ENCODE measurements at places on chromosomes 3 and 15.

- no peak for DNase-seq
These were observed 86.5 kb downstream of the PIK3CB start for GRCh38 chr3:138748190-138748589.

DNA sequence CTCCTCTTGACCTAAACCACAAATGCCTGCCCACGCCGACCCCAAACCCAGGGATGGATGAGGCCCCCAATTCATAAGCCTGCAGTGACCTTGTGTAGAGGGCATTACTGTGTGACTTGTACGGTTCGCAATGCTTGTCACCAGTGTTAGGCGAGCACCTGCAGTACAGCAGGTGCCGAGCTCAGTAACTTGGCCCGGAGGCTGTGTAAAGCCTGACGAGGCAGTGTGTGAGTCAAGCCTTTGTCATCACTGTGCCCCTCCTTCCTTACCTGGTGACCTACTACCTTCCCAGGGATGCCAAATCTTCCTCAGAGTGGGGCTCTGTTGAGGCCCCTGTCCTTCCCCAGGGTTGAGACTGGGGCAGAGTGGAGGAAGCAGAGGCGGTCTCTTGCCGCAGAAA, 37.2 kb upstream of the TMEM115 start:
- no peak for DNase-seq

GRCh38 chr3:9906480-9906879, 3.8 kb downstream of the IL17RE start:
- no peak for DNase-seq

GRCh38 chr3:81782585-81782984, 21.1 kb upstream of the GBE1 start:
- no peak for DNase-seq

DNA sequence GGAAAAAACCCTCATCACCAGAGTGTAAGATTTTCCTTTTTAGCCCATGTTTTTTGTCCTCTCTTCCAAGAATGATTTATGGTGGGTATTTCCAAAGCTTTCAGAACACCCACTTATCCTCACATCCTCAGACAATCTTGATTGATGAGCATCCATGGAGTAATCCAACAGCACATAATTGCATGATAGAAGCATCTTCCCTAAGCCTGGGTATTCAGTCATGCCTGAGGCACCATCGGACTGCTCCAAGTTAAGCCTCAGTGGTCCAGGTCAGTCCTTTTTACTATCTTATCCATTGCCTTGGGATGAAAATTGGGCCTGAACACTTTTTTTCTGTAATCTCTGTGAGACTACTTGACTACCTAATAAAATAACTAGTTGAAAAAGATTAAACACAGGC, 676.0 kb upstream of the SEMA6D start:
- no peak for DNase-seq

- no peak for DNase-seq
These were observed 127.5 kb upstream of the STRIT1 start for GRCh38 chr3:155420881-155421486.

GRCh38 chr3:128727996-128728395, 2.0 kb downstream of the RAB7A start:
- DNase-seq: no peak

DNA sequence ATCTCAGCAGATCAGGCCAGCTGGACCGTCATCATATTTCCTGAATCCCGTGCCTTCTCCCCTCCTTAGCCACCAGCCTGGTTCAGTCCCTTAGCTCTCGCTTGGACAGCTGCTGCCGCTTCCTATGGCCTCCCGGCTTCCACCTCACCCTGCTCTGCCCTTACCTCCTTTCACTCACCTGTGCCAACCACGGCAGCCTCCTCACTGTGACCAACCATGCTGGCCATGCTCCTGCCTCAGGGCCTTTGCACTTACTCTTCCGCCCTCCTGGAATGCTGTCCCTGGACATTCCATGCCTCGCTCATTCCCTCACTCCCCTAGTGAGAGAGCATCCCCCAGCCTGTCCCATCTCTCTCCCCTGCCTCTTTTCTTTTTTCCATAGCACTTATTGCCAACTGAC, 19.2 kb downstream of the GRIP2 start:
- no peak for DNase-seq

DNA sequence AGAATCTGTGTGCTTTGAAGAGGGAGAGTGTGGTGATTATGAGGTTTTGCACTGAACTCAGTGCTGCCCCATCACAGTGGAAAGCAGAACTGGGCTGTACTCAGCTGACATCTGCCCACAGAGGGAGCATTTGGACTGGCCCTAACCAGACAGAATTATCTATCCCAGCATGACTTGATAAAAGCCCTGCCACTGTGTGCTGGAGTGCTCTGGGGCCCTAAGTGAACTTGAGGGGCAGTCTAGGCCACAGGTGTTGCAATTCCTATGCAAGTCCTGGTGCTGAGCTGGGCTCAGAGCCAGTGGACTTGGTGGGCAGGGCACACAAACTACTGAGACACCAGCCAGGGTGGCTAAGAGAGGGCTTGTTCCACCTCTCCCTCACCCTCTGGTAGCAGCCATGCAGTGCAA, 269.2 kb upstream of the CTNNB1 start:
- no peak for DNase-seq

DNA sequence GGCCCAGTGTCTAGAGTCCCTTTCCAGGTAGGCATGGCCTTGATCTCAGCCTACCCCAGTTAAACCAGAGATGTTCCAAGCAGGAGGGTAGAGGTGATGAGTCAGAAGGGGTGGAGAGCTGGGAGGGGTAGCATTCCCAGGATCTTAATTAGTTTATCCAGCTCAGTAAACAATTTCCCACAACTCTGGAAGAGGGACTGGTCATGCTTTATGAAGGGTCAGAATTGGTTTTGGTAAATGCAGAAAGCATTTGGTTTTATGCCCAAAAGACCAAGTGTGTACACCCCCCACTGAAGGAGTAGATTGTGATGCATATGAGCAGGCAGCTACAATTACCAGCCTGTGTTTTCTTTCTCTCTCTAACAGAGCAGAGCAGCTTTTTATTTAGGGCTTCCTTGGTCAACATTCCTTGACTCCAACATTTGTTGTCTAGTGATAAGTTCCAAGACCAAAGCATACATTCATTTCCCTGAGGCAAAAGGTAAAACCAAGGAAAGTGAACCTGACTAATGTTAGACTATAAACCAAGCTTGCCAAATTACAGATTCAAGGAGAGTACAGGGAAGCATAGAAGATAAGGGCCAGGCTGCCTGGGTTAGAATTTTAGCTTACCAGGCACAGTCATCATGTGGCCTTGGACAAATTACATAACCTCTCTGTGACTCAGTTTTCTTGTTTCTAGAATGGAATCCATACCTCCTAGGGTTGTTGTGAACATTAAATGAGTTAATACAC, 17.6 kb downstream of the EXOSC7 start:
- no peak for DNase-seq

DNA sequence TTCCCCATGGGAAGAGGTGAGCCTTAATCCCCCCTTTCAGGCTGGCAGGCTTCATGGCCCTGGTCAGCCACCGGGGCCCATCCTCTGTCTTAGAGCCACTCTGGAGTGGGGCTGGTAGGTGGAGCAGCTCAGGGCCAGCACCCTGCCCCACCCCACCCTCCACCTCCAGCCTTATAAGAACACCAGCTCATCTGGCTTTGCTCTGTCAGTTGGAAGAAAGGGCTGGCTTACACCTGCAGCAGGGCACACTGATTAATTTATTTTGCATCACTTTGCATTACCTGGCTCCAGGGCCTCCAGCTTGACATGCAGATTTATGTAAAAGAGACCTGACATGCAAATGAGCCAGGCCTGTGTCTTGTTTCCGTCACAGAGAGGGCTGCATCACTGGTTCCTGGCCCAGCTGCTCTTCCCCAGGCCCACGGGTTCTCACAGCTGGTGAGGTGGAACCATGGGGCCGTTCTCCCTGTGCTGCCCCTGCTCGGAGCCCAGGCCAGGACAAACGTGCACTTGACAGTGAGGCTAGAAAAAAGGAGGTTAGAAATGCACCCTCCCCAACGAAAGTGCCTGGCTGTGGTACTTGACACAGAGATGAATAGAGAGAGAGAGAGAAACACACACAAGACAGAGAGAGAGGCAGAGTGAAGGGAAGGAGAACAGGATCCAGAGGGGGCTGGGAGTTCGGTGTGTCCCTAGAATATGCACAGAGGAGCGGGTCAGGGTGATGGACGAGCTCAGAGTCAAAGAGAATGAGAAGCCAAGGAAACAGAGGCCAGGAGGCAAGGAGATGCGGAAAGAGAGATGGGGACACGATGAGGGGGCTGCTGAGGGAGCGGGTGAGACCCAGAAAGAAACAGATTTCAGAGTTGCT, 44.5 kb upstream of the MAGEF1 start:
- DNase-seq: no peak

- no peak for DNase-seq
These were observed 526.8 kb upstream of the CCDC54 start for GRCh38 chr3:106850437-106850836.

DNA sequence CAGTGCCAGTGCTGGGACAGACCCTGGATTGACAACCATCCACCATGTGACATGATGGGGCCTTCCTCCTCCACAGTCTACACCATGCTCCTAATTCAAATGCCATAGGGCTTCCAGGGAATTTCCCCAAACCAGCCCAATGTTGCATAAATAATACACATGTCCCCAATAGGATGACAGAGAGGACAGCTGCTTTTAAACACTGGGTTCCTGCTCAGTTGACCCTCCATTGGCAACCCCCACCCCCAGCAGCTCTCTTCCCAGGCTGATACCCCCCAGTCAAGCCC, 28.3 kb upstream of the ATP2B2 start:
- no peak for DNase-seq

DNA sequence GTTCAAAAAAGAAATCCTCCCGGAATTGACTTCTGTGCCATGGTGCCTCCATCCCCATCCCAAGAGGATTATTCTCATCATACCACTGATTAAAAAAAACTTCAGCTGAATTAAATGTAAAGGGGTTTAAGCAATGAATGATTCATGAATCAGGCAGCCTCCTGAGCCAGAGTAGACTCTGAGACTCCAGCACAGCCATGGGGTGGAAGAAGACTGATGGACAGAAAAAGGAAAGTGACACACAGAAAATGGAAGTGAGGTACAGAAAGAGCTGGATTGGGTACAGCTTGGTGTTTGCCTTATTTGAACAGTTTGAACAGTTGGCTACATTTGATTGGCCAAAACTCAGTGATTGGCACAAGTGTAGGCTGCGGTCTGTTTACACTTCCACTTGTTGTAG, 224.8 kb upstream of the ATP10A start:
- no peak for DNase-seq

DNA sequence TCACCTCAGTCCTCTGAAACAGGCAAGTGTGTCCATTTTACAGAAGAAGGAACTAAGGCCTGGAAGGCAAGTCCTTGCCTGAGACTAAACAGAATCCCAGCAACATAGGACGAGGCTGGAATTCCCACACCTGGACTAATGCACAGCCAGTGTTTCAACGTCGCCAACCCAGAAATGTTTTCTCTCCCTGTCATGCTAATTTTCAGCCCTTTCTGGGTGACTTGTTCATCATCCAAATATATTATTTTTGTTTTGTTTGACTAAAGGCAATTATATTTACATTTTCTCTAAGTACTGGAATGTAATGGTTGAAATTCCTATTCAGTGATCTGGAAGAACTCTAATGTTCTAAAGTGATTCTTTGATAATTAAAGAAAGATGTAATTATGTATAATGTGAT, 51.8 kb downstream of the BTD start:
- no peak for DNase-seq

GRCh38 chr15:34726406-34727100, 28.2 kb downstream of the GJD2 start:
- DNase-seq: no peak

DNA sequence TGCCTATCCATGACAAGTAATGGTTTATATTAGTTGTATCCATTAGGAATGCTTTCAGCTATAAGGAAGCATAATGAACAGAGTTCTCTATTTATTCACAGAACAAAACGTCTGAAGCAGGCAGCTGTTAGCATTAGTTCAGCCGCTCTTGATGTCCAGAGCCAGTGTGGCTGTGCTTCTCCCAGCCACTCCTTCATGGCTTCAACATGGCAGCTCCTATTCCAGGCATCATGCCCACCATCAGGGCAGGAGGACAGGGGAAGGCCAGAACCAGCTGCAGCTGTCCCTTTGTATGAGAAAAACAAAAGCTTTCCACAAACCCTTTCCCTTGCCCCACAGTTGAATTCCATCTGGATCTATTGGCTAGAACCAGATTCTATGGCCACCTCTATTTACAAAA, 12.9 kb upstream of the SNRK start:
- DNase-seq: no peak

DNA sequence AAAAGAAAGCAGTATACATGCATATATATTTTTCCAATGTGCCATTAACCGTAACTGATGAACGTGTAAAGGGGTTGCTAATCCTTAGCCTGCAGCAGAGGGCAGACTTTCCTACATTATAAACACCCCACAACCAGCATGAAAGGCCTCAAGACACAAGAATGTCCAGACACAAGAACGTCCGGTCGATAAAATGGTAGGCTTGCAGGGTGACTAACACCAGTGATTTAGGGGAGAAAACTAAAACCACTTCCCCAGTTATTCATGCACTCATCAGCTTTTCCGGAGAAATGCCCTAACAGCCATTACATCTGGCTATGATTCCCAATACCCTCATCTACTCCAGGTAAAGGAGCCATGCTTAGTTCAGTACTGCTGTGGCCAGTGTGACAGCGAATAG, 57.4 kb downstream of the LRTM1 start:
- peak; percentile 10 for DNase-seq

DNA sequence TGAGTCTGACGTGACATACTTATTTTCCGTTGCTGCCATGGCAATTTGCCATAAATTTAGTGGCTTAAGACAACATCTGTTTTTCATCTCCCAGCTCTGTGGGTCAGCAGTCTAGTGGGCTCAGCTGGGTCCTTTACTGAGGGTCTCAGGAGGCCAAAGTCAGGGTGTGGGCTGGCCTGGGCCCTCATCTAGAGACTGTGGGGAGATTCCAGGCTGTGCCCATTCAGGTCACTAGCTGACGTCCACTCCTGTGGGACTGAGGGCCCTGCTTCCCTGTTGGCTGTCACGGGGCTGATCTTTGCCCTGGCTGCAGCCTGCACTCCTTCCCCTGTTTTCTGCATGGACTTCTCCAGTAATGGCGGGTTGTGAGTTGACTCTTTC, 19.1 kb downstream of the FGD5 start:
- DNase-seq: no peak

DNA sequence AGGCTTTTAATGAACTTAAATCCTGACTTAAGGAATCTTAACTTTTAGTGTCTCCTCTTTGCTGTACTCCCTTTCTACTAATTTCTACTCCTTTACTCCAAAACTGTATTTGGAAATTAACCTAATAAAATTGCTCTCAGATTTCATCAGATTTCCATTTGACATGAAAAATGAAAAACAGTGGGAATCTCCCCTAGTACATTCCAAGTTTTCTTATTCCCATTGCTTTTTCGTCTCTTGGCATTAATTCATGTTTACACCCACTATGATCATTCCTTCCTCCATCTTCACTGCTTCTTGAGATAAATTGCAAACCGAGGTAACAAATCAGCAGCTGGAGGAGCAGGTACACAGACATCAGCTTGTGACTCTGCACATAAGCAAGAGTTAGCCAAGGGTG, 208.7 kb downstream of the VGLL3 start:
- no peak for DNase-seq

- DNase-seq: no peak
These were observed 244.5 kb downstream of the RBMS3 start for GRCh38 chr3:29525254-29525881.
